ENCODE measurements at places on chromosomes 6 and 20. TPM values are rescaled to one million over a fixed set of nuclear protein-coding genes. Genes with fewer than 3 reads are reported as not detected.

DNA sequence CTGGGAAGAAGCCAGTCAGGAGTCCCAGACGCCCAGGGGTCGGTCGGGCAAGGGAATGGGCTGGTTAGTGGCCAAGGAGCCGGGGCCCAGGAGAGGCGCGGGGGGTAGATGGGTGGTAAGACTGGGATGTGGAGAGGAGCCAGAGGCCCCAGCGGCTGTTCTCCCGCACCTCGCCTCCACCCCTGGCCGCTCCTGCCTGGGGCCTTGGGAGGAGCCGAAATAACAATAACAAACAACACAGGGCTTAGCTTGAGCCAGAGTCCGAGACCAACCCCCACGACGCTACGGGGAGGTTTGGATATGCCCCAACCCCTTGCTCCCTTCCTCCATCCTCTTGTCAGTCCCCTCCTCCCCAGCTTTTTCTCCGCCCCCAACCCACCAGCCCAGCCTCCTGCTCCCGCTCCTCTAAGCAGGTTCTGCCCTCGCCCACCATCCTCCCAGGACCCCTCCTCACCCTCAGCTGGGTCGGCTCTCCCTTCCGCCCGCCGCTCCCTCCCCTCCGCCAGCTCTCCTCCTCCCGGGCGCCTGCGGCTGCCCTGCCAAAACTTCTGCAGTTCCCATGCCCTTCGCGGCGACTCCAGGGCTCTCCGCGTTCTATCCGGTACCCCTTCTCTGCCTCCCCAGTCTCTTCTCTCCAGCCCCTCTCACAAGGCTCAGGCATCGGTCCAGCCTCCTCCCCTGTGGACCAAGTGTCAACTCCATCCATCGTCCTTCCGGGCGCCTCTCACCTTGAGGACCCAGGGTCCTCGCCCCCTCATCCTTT, 1.1 kb downstream of the RNF39 start:
- no peak for DNase-seq

DNA sequence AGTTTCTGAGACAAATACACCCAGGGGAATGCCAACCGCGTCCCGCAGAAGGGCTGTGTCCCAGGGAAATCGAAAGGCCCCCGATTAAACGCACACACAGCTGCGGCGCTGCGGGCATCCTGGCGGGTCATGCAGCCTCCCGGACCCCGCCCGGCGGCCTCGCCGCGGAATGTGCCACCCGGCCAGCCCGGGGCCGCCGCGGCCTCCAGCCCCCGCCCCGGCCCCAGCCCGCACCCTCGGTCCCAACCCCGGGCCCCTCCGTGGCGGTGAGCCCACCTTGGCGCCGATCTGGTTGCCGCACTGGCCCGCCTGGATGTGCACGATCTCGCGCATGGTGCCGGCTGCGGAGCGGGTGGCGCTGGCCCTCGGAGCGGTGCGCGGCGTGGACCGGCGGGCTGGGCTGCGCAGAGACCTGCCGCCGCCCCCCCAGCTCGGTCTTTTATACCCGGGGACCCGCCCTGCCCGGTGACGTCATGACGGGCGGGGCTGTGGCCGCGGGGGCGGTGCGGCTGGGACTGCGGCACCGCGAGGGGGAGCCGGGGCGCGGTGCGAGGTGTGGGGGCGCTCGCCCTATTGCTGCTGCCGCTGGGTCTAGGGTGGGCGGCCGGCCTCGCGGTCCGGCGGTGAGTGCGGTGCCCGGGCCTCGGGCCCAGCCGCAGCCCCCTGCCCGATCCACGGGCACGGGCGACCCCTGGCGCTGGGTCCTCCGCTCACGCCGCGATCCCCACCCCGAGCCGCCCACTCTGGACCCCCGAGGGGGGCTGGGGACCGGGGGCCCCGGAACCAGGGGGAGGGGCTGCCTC, at the start of gene TUBB2A:
Gene TUBB2A, minus strand, starts transcription at position 414 of the 803 bp plus-strand sequence. Its CDS starts 81 bp downstream, at position 333.
- DNase-seq = peak; percentile 87

DNA sequence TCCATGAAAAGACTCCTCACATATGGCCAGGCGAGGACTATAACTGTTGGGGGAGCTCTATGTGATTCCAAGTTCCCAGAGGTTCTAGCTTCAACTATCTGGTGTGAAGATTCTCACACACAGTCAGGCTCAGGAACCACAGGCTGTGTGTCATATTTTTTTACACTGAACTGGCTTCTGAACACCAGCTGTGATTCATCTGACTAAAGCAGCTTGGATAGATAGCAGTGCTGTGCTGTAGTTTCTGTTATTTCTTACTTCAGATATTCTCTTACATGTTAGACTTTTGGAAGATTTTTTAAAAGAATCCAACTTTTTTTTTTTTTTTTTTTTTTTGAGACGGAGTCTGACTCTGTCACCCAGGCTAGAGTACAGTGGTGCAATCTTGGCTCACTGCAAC, 140.7 kb upstream of the MCHR2 start:
- DNase-seq = no peak

GRCh38 chr6:144954241-144954556, 669.1 kb downstream of the UTRN start:
- DNase-seq = no peak

GRCh38 chr20:51204794-51205193, 181.9 kb upstream of the KCNG1 start:
- no peak for DNase-seq

- DNase-seq = no peak
These were observed 86.3 kb downstream of the SNX5 start for GRCh38 chr20:17882065-17882833.

DNA sequence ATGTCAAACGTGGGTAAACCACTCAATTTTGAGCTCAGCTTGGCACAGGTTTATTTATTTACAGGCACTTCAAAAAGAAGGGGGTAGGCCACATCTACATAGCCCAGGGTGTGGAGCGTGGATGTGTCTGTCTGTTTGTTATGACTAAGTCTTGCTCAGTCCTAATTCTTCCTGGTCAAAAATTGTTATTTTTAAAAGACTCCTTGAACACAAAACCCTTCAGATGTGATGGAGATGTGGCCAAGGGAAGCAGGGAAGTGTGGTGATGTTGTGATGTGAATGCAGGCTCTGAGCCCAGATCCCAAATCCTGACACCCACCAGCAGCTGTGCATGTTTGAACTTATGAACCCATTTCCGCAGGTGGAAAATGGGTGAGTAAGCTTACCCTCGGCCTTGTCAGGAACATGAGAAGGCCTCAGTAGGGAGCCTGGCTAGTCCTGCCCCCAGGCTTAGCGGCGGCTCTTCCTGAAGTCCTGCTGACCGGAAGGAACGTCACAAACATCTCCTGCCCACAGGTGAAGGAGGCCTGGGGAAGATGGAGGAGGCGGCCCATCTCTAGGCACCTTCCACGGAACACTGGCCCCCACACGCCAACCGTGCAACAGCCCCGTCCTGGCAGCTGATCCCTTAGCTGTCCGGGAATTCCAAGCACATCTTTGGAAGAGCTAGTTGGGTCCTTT, 119.7 kb downstream of the MYLK4 start:
- DNase-seq = no peak

DNA sequence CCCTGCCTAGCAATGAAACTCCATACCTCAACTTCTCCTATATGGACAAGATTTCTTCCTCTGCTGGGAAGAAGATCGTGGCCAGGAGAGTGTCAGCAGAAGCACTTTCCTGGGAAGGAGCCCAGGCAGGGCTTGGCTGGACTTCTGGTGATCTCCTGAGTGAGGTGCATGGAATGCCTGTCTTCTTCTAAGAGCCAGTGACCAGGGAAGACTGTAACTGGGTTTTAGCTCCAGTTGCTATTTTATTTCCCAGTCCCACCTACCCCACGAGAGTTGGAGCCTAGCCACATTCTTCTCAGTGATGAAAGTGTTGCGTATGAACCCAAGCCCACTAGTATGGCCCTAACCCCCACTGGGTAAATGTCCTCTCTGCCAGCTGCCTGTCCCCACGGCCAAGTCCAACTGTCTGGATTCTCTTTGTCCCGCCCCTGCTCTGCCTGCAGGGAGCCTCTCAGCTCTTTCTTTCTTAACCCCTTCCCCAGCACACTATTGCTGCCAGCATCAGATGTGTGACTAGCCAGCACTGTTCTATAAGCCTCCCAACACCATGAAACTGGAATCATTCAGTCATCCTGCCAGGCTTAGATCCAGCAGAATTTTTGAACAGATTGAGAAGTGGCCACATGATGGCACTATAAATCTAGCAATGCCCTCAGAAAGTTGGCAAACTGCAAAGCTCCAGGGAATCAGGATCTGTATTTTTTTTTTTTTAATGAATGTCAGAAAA, 69.8 kb upstream of the FAM184A start:
- no peak for DNase-seq

DNA sequence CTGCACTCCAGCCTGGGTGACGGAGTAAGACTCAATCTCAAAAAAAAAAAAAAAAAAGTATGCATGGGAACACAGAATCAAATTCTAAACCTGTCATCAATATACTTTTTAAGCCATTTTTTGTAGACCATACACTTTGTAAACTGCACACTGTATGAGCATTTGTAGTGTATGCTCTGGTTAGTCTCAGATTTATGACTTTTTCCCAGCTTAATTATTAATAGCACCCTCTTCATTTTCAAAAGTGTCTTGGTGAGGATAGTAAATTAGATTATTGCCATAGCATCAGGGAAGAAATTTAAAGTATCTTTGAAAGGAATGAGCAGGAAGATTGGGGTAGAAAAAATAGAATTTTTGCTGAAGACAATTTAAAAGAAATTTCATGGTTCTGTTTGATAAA, 330.8 kb upstream of the RSPO3 start:
- no peak for DNase-seq

DNA sequence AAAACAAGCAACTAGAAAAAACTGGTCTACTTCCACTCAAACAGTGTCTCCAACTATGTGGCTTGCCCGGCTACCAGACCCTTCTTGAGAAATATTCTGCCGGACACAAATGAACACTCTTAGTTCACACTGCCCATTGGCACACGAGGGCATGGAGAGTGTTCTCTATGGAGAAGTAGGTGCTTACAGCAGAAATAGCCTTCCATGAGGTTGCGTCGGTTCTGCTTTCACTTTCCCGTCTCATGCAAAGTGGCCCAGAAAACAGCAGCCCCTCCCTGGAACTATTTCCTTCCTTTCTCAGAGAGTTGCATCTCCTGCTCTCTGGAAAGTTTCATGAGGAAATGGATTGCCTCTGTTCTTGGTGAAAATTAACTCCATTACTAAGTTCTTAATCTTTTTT, 9.5 kb upstream of the HLA-DOA start:
- no peak for DNase-seq

GRCh38 chr6:107115695-107116327, 496 bp upstream of the BEND3 start:
- DNase-seq = peak; percentile 35

DNA sequence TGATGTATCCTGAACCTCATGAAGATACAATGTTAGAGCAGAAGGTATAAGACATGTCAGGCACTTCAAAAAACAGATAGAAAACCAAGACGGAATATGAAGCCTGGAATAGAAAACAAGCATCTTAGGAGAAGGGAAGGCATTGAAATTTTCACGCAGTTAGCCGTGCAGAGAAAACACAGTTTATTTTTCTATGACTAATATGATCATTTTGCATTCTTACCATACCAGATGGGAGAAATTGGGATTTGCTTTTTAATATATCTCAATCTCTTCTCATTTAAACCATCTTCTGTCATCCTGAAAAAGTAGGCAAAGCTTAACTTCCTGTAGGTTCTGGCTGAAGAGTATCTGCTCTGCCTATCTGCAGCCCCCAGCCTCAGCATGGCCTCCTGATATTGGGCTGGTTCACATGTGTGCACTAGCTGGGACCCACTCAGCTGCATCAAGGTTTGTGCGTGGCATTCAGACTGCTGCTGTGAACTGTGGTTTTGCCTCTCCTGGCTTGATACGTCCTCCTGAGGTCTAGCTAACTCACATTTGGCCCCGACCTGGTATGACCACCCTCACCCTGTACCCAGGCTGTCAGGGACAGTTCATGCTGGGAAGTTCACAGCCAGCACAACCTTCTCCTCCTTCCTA, 392.5 kb upstream of the SASH1 start:
- no peak for DNase-seq

GRCh38 chr6:34099878-34100277, 46.0 kb downstream of the GRM4 start:
- DNase-seq = no peak

DNA sequence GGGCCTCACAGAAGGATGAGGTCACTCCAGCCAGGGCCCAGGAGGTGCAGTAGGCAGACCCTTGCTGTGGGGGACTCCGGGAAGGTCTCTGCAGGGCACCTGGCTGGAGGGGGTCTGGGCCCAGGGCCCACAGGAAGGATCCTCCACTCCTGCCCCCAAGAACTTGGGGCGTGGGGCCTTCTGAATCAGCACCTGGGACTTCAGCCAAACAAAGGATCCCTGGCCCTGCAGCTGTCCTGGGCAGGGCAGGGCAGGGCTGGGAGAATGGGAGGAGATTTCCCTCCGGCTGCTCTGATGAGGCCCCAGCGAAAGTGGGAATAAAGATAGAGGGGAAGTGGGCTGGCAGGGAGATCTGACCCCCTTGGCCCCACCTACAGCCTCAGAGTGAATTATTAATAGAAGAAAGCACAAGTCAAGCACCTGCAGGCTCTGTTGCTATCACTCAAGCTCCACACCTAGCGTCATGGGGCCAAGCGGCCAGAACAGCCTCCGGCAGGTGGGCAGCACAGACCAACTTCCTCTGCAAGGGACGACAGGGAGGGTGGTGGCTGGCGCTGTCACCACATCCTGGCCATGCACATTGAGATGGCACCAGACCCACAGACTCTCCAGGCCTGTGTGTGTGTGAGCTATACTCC, 61.6 kb upstream of the MRPS10 start:
- DNase-seq = no peak

GRCh38 chr6:16762550-16763477, 1.6 kb upstream of the ATXN1 start:
- peak; percentile 42 for DNase-seq

GRCh38 chr20:1491860-1492642, 831 bp upstream of the SIRPB2 start:
- no peak for DNase-seq

Gene PM20D2
- 27.5 TPM for total RNA-seq

Gene ABT1
- total RNA-seq = 44.5 TPM

Gene PIGU
- total RNA-seq = 19.3 TPM

Gene LCA5
- 0.21 TPM for total RNA-seq

Gene SLC39A7
- 55.6 TPM for total RNA-seq

Gene DEFB129
- not detected for total RNA-seq

Gene RIN2
- total RNA-seq = not detected
